ENCODE measurements at places on chromosomes 5 and 9.

DNA sequence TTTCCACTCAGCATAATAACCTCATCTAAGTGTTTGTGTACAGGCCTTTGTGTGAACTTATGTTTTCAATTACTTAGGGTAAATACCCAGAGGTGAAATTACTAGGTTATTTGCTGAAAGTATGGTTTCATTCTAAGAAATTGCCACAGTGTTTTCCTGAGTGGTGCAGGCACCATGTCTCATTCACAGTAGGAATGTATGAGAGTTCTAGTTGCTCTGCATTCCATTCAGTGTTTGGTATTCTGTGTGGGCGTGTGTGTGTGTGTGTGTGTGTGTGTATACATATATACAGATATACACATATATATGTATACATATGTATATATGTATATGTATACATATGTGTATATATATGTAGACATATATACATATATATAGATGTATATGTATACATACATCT lies 8.8 kb upstream of the SVEP1 start:
- DNase-seq, result no peak

GRCh38 chr9:18167733-18168132 lies 306.2 kb upstream of the ADAMTSL1 start:
- no peak for DNase-seq

- DNase-seq, result no peak
Measured at GRCh38 chr5:144156767-144157171, 13.7 kb downstream of the YIPF5 start.

DNA sequence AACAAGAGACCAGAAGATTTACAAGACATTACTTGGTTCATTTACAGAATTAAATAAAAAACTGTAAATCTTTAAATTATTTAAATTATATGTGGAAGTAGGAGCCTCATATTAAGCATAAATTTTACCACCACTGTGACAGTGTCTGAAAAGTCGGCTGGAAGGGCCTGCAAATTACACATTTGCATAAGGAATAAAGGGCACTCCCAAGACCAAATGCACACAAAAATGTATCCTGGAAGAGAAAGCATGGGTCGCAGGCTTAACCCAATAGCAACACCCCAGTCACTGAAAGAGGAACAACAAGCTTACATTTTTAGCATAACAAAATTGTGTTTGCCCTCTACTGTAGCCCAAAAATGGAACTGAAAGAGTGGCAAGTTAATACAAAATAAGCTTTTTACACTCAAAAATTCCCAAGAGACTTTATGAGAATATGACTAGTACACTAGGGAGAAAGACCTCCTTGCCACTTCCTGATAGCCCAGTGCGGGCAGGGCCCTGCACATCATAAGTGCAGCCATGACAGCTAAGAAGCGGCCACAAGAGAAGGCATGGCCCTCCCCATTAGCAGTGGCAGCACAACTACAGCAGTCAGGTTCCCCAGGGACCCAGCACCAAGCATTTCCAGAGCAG lies 482.0 kb downstream of the DTWD2 start:
- DNase-seq, result no peak

- no peak for DNase-seq
Measured at GRCh38 chr9:1216532-1216931, 166.4 kb downstream of the DMRT2 start.
